Stimulated activated CD4-positive, alpha-beta T cell treated with anti-CD3 and anti-CD28 coated beads, Interleukin-1b, Interleukin-23, amount 100 ng/mL, for 1 hour (primary cell): ENCODE measurements at places on chromosomes 1 and 21.

- no peak for DNase-seq
These were observed 38.9 kb downstream of the SPRTN start for GRCh38 chr1:231376875-231377549.

GRCh38 chr1:213650603-213651002, 337.2 kb upstream of the PROX1 start:
- no peak for DNase-seq

DNA sequence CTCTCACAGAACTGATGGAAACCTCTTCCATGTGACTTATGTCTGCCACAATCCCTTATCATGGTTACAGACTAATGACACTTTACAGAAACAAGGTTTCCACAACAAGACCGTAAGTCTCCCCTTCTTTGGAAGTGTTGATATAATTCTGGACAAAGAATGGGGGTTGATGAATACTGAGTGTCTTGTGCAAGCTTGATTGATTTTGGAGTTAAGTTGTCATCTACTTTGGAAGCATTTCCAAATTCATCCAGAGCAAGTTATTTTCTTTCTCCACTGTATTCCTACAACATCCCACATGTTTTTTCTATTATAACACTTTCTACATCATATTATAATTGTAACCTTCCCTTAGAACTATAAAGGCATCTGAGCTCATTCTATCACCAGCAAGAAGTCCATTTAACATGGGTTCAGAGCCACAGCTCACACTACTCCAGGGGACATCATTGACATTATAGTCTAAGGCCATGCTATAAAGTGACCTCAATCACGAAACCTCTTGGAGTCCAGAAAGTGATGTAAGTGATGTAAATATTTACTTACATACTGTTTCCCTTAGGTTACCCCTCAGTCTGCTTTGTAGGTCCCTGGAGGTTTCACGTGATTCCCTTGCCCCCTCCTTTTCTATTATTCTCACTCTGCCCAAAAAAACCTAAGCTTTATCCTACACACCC, 125.7 kb upstream of the PBX1 start:
- no peak for DNase-seq

GRCh38 chr1:30718636-30719405, 4.6 kb downstream of the MATN1 start:
- peak; percentile 81 for DNase-seq

DNA sequence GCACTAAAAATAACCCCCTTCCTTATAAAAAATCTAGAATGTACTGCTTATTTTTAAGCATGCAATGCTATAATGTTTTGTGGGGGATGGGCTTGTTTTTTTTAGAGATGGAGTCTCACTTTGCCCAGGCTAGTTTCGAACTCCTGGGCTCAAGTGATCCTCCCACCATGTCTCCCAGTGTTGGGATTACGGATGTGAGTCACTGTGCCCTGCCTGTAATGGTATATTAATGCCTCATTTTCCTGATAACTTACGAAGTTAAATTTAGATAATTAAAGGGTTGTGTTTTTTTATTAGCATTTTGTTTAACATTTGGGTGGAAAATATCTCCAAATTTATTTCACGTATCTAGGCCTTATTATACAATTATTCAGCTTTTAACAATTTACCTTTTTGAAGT, 6.5 kb downstream of the RNF11 start:
- DNase-seq: no peak
